ENCODE measurements at places on chromosomes 13 and 19. TPM values are rescaled to one million over a fixed set of nuclear protein-coding genes. Genes with fewer than 3 reads are reported as not detected.

KLK10 gene
- not detected for total RNA-seq

GRCh38 chr19:46978171-46978869, 41.3 kb upstream of the NPAS1 start:
- no peak for DNase-seq

ZNF296 gene
- total RNA-seq, result 0.19 TPM

ZNF492 gene
- total RNA-seq, result 0.16 TPM

EPN1 gene
- total RNA-seq, result 213 TPM

Measured in Right ventricle myocardium inferior (tissue), 1 donor.